Neural crest cell (in vitro differentiated cells): ENCODE measurements at places on chromosomes 5 and 9. TPM values are rescaled to one million over a fixed set of nuclear protein-coding genes. Genes with fewer than 3 reads are reported as not detected.

DNA sequence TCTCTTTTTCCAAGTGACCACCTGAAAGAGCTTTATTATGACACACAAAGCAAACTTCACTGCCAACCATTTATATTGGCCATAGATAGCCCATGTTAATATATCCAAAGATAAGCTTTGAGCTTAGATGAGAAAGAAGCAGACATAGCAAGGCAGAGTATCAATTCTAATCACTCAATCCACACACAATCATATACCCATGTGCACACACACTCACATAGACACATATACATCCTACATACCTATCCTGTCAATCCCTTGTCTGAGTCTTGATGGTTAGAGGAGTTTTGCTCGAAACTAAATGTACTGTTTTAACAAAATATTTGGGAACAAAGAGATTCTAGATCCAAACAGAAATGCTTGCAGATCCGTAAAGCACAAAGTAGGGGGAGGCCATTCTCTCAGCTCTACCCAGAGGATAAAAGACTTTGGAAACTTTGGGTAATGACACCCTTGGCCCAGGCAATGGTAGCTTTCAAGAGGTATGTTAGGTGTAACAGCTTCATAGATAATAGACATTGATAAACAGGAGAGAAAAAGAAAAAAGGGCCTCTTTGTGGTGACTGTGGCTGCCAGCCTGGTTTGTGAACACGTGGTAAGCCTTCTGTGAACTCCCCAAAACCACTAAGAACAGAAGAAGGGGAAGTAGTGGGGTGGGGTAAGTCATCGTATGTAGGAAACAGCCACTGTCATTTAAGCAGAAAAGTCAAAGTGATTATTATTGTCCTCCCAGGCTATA, 121.6 kb downstream of the TLR4 start:
- H3K4me1 ChIP-seq, result no peaks in the 10 kb centered on the region
- no peak overlapping the region for H3K27ac ChIP-seq
- H3K4me3 ChIP-seq, result no peak overlapping the region

- peaks cover 57% of the 10 kb centered on the region for H3K4me1 ChIP-seq
- no peak overlapping the region for H3K27ac ChIP-seq
- H3K36me3 ChIP-seq, result no peaks in the 10 kb centered on the region
- peak; percentile 38 for DNase-seq
- peak overlapping the region; percentile 99 for H3K4me3 ChIP-seq
Measured at GRCh38 chr5:139649082-139649991, 1.2 kb downstream of the CXXC5 start.

DNA sequence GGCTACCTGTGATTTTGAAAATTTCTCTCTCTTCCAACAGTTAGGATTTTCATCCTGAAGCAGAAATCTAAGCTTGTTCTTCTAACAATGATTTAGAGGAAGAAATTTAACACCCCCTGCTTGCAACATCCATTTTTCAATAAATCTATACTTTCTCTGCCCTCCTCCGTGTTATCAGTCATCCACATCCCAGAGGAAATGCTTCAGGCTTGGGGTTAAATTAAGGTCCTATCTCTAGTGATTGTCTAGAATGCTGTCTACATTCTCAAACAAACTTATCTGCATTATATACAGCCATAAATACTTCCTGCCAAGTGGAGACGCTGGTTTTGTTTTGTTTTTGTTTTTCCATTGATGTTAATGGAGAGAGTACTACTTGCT, 371.0 kb downstream of the CSNK1G3 start:
- peaks cover 40% of the 10 kb centered on the region for H3K4me1 ChIP-seq
- H3K27me3 ChIP-seq, result no peaks in the 10 kb centered on the region
- no peak for DNase-seq
- H3K36me3 ChIP-seq, result peaks cover 2% of the 10 kb centered on the region
- H3K4me3 ChIP-seq, result no peak overlapping the region

DNA sequence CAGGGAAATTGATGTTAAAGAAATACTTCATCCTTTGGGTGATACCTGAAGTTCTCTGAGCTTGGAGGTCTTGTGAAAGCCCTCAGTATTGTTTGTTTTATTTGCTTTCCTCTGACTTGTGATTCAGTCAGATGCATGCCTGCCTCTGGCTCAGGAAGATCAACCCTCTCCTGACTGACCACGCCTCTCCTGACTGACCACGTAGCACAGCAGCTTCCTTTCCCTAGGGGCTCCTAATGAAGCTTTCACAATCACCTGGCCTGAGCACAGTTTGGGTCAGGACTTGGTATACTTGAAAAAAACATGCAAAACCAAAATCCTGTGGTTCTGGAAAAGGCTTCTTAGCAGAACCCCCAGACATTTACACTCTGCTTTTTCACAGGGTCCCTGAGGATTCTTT, 3.8 kb downstream of the TGFBI start:
- H3K4me1 ChIP-seq, result peaks cover 9% of the 10 kb centered on the region
- no peak overlapping the region for H3K27ac ChIP-seq
- H3K36me3 ChIP-seq, result peaks cover under 1% of the 10 kb centered on the region
- no peak for DNase-seq
- H3K4me3 ChIP-seq, result no peak overlapping the region

FOXD4L5 gene
- 0.34 and 0.37 TPM in 2 replicates for total RNA-seq

ZNF454 gene
- total RNA-seq, result 0.26 TPM in 1 of 2 replicates, not detected in the other

RNF224 gene
- total RNA-seq, result 0.16 TPM in 1 of 2 replicates, not detected in the other
